Stimulated activated CD8-positive, alpha-beta memory T cell treated with anti-CD3 and anti-CD28 coated beads, Interleukin-15, amount 100 ng/mL, for 1 hour (primary cell): ENCODE measurements at places on chromosomes 5 and 9.

- no peak for DNase-seq
These were observed 2.8 kb upstream of the DPP7 start for GRCh38 chr9:137117269-137117731.

GRCh38 chr9:5838884-5839571 lies 6.1 kb upstream of the ERMP1 start:
- no peak for DNase-seq

DNA sequence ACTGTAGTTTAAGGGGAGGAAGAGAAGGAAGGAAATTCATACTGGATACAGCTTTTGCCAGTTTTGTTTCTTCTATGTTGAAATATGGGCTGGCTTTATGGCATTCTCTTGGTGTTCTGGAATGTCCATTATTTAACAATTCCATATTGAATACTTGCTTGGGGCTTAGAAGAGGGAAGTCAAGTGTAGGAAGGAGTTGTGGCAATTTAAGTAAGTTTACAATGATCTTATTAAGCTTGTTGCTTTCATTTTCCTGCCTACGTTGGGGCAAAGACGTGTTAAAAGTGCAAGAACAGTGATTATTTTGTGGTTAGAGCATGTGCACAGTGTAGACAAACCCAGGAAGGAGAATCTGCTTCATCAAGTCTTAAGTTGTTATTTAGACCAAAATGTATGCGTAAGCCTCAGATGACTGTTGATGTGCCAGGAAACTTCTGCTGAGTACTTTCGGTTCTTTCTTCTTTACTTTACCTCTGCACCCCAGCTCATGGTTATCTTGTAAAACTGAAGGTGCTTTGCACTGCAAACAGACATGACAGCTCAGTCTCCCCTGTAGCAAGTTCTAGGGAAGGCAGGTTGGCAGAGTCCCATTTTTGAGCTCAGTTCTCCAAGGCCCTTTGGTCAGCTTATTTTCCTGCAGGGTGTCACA lies 75.8 kb downstream of the F2RL2 start:
- no peak for DNase-seq

DNA sequence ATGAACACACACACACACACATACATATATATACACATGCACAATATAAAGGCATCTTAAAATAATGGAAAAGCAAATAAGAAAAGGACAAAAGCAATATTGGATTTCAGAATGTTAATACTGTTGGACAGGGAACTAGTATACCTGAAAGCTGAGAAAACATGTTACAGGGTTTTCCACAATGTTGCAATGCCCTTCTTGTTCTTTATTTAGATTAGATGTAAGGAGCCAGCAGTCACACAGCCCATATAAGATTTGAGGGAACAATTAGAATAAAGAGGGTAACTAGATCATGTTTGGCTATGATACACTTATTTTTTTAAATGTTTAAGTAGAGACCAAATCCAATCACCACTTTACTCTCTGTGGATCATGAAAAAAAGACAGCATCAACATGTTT lies 61.7 kb downstream of the SH3TC2 start:
- no peak for DNase-seq
